ENCODE measurements at places on chromosomes 11 and 22.

DNA sequence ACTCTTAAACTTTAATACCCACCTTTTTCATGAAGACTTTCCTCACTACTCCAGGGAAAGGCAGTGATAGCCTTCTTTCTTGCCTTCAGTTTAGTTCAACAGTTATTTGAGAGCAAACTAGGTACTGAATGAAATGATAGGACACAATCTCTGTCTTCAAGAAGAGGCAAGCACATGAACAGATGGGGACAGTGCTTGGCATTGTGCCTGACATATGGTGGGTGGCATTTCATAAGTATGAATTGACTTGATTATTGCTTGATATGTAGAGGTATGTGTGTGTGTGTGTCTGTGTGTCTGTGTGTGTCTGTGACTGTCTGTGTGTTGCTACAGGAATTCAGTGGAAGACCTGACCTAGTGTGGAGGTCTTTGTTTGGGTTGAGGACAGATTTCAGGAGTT is 504.1 kb downstream of the NELL1 start:
- no peak for DNase-seq

DNA sequence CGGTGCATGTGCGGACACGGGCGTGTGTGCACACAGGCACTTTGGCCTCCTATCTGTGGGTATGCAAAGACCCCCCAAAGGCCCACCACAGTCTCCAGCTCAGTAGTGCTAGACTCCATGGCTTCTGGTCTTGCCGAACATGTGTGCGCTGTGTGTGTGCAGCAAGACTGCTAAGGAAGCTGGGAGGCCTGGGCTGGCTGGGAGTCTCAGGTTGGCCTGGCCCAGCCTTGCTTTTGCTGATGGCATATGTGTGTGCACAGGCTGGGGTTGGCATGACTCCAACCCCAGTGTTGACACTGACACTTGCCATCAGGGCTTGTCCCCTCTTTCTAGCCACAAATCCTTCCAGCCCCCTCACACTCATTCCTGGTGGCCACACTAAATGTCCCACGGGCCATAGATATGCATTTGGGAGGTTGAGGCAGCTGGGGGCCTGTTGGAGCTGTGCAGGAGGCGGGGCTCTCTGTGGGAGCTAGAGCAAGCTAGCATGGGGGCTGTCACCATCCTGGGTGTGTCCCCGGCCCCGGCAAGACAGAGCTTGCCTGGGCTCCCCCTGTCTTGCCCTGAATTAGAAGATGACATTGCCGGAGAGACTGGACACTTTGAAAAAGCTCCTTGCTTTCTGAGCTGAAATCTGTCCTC is 60.9 kb upstream of the NECTIN1 start:
- no peak for DNase-seq

GRCh38 chr11:17494019-17494418 is 17.4 kb upstream of the ABCC8 start:
- DNase-seq, result no peak

- no peak for DNase-seq
Observed at GRCh38 chr11:43988040-43988817, 45.8 kb downstream of the C11orf96 start.

- DNase-seq, result no peak
Observed at GRCh38 chr11:117999354-117999993, 13.3 kb downstream of the IL10RA start.

DNA sequence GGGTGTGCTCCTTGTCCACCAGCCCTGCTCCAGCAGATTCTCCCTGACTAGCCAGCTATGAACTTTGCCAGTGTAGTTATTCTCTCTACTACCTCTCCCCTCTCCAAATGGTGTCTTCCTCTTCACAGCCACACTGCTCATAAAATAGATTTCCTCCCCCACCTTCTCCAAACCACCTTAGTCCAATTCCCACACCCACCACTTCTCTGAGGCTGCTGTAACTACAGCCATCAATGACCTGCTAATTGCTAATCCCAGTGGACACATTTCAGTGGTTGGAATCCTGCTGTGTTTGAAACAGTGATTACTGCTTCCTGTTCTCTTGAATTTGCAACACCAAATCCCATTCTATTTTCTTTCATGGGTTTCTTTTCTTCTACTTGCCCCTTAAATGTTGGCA is 23.4 kb downstream of the SYT9 start:
- DNase-seq, result no peak

DNA sequence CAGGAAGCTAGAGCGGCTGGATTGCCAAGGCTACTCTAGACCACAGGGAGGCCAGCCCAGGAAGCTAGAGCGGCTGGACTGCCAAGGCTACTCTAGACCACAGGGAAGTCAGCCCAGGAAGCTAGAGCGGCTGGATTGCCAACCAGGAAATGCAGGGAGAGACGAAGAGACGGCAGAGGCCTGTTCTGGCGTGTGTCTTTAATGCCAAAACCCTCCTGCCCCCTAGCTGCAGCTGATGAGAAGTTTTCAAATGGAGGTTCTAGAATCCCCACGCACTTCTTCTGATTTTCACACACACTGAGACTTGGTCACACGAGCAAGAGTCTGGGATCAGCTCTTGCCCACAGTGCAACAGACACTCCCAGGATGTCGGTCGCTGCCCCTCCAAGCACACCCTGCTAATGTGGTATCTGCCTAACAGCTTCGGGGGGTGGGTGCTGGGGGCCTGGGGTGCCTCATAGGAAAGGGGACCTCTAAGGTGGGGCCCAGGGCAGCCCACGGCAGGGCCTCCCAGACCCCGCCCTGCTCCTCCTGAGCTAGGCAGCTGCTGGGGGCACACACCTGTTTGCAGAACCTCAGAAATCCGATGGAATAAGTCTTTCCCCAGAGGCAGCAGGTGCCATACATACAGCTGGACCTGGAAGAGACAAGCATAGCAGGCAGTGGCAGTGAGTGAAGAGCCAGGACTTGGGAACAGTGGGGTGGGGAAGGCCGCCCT is 28.5 kb downstream of the MAFF start:
- DNase-seq, result peak; percentile 49

GRCh38 chr11:96205460-96205809 is 137.6 kb downstream of the MAML2 start:
- no peak for DNase-seq

- DNase-seq, result no peak
Observed at GRCh38 chr22:19703869-19704268, 10.4 kb upstream of the SEPTIN5 start.

DNA sequence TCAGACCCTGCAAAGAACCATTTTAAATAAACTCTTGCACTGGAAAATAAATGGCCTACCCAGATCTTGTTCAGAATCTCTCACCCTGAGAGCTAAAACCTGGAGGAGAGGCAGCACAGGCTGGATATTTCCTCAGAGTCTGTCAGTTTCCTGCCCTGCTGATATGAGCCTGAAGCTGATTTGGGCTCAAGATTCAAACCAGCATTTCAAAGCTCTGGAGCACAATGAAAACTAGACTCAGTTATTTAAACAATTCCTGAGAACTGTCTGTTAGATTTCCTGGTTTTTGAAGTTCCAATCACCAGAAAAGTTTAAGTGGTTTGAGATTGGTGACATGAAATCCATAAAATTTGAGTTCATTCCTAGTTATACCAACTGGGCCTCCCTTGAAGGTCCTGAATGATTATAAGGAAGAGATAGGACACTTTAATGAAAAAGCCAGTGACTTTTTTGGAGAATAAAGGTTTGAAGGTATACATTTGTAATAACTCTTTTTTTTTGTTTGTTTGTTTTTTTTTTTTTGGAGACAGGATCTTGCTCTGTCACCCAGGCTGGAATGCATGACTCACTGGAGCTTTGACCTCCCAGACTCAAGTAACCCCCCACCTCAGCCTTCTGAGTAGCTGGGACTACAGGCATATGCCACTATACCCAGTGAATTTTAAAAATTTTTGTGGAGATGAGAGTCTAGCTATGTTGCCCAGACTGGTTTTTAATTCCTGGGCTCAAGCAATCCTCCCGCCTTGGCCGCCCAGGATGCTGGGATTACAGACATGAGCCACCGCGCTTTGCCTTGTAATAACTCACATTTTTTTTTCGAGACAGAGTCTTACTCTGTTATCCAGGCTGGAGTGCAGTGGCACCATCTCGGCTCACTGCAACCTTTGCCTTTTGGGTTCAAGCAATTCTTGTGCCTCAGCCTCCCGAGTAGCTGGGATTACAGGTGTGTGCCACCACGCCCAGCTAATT is 8.0 kb upstream of the ESAM start:
- no peak for DNase-seq

- DNase-seq, result no peak
Observed at GRCh38 chr11:128283451-128283850, 303.9 kb downstream of the ETS1 start.

GRCh38 chr11:64298966-64299846 is 952 bp upstream of the CATSPERZ start:
- DNase-seq, result no peak

GRCh38 chr22:32175683-32176644 is 16.9 kb upstream of the C22orf42 start:
- peak; percentile 5 for DNase-seq

DNA sequence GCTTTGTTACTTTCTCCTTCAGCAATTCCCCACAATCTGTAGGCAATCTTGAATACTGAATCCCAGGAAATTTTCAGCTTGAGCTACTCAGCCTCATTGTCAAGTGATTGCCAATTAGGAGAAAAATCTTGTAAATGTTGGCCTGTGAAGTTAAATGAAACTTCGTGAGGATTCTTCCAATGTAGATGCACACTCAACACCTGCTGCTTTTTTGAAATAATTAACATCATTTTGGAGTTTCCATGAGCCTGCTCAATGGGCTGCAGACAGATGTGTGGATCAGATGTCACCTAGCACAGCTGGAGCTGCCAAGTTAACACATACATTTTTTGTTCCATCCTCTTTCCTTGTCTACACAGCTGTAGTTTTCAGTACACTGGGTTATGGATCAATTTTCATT is 645.6 kb upstream of the LUZP2 start:
- no peak for DNase-seq

- DNase-seq, result no peak
Observed at GRCh38 chr11:1177020-1177770, 19.4 kb downstream of the MUC5AC start.

DNA sequence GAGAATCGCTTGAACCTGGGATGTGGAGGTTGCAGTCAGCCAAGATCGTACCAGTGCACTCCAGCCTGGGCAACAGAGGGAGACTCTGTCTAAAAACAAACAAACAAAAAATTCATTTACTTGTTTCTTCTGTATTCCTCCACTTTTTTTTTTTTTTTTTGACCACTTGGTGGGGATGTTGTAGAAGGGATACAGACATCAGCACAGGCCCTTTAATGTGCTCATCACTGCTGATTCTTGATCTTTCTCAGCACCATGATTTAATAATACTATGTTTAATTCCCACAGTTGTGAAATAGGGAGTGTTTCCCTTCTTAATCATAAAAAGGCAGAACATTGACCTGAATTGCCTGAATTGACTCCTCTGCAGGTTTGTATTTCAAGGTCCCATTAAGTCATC is 4.5 kb downstream of the TTC9C start:
- no peak for DNase-seq
